Omental fat pad (tissue), 4 donors: ENCODE measurements at places on chromosomes 13 and 19.

GRCh38 chr13:65342541-65343337 lies 1887.4 kb downstream of the PCDH9 start:
- DNase-seq, result no peak

DNA sequence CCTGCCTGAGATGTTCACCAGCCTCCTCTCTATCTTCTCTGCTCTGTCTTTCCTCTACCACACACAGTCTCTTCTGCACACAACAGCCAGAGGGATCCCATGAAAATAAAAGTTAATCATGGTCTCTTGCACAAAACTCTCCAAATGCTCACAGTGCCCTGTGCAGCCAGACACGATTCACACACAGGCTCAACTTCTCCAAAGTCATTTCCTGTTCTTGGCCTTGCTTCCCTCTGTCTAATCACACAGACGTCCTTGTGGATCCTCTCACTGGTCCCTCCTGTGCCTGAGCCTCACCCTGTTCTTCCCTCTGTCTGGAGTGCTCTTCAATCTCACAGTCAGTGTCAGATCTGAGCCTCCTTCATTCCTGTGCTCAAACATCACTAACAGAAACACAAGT lies 7.8 kb downstream of the SIGLEC12 start:
- no peak for DNase-seq

GRCh38 chr13:93248627-93249047 lies 22.0 kb downstream of the GPC6 start:
- no peak for DNase-seq

- no peak for DNase-seq
Measured at GRCh38 chr13:23488442-23488841, 54.9 kb upstream of the SACS start.

GRCh38 chr13:46773541-46773940 lies 23.4 kb downstream of the ESD start:
- DNase-seq, result no peak

DNA sequence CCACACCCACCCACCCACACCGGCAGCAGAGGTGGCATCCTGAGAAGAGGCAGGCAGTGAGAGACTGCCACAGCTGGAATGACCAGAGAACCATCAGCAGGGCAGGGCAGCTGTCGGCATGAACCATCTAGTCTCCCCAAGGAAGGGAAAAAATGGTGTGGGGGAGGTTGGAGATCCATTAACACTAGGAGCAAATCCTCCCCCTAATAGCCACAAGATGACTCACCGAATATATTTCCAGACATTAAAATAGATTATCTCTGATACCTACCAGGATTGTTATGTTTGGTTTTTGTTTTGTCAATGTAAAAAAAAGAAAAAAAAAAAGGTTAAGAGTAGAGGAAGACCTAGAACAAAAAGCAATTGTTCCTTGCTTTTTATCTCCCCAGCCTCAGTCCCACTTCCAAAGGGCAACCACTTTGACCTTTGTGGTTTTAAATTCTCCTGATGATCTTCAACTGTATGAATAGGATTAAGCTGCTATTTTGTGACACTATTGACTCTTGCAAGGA lies 34.2 kb downstream of the THSD1 start:
- no peak for DNase-seq

DNA sequence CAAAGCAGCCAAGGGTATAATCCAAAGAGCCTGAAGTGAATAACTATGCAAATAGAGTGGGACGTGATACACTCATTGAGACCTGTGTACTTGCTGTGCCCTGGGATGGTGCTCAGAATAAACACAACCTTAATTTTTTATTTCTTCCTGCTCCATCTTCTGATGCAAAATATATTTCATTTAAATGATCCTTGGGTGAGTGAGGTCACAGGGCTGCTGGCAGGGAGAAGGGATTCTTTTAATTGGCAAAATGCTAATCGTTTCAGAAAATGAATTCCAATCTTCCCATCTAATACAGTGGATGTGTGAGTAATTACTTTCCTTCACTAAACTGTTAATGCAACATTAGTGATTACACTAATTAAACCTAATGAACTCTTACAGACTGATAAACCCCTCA lies 63.5 kb downstream of the SIAH3 start:
- DNase-seq, result no peak

- no peak for DNase-seq
Measured at GRCh38 chr13:79749566-79749965, 268.6 kb downstream of the NDFIP2 start.

GRCh38 chr13:35255241-35255640 lies 221.2 kb downstream of the MAB21L1 start:
- DNase-seq, result no peak

- DNase-seq, result no peak
Measured at GRCh38 chr13:111949311-111949710, 117.6 kb upstream of the SOX1 start.

- DNase-seq, result no peak
Measured at GRCh38 chr13:44022196-44022595, 142.5 kb downstream of the LACC1 start.

- DNase-seq, result no peak
Measured at GRCh38 chr13:26007261-26008125, 44.3 kb downstream of the SHISA2 start.

- DNase-seq, result no peak
Measured at GRCh38 chr13:100674572-100674871, at the start of gene TMTC4. Gene TMTC4 (minus strand): TSS chr13:100674795. CDS start chr13:100670362, 4,433 bp downstream.

- DNase-seq, result no peak
Measured at GRCh38 chr19:56905631-56906150, 65.2 kb upstream of the PEG3 start.

DNA sequence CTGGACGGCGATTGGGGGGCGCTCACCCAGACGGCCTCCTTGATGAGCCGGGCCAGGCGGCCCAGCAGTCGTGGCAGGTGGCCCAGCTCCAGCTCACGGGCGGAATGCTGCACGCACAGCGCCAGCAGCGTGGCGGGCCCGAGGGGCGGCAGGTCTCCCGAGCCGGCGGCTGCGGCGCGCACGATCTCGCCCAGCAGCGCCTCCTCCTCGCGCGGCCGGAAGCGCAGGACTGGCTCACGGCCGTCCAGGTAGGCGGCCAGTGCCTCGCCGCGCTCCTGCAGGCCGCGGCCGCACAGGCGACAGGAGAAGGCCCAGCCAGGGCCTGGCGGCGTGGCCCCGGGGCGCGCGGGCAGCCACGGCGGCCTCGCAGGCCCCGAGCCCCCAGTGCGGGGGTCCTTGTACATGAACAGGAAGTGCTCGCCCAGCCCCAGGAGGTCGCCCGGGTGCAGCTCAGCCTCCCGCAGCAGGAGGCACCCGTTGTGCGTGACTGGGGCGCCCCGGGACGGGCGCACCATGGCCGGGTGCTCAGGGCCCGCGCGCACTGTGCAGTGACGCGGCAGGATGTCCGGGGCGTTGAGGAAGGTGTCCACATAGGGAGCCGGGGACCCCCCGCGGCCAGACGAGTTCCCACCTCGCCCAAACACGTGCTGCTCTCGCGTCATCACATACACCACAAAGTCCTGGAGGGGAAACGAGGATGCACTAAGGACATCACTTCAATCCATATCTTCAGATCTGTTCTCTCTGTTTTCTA lies 9.6 kb upstream of the MAMSTR start:
- DNase-seq, result no peak

DNA sequence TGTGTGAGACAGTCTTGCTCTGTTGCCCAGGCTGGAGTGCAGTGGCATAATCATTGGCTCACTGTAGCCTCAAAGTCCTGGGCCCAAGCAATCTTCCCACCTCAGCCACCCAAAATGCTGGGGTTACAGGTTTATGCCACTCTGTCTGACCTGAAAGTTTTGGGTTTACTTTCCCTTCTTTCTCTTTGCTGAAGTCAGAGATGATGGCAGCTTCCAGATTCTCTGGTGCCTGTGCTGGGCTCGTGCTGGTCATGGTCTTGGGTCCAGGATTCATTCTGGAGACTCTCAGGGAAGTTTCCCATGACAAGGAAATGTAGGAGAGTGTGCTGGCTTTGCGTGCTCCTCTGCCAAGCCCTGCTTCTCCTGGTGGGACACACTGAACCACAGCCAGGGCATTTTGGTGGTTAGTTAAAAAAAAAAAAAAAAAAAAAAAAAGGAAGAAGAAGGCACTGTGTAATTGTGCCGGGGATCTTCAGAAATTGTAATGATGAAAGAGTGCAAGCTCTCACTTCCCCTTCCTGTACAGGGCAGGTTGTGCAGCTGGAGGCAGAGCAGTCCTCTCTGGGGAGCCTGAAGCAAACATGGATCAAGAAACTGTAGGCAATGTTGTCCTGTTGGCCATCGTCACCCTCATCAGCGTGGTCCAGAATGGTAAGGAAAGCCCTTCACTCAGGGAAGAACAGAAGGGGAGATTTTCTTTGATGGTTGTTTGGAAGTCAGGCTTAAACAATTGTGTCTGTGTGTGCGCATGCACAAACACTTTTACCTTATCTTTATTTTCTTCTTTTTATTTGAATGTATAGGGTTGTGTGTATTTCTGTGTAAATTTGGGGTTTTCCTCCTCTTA lies at the start of gene ALOX5AP:
Gene ALOX5AP (plus strand): TSS at position 519 of the 847 bp plus-strand sequence. CDS start 63 bp downstream, at position 582.
- DNase-seq, result no peak

- DNase-seq, result no peak
Measured at GRCh38 chr13:74114641-74115040, 19.6 kb downstream of the KLF12 start.

DNA sequence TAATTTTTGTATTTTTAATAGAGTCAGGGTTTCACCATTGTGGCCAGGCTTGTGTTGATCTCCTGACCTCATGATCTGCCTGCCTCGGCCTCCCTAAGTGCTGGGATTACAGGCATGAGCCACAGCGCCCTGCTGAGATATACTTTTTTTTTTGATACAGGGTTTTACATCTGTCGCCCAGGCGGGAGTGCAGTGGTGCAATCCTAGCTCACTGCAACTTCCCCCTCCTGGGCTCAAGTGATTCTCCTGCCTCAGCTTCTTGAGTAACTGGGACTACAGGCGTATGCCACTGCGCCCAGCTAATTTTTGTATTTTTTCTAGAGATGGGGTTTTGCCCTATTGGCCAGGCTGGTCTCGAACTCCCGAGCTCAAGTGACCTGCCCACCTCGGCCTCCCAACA lies 2.0 kb downstream of the COLGALT1 start:
- DNase-seq, result no peak

GRCh38 chr13:28983641-28984040 lies 163.5 kb downstream of the MTUS2 start:
- DNase-seq, result no peak

- DNase-seq, result no peak
Measured at GRCh38 chr19:3642987-3643673, 16.5 kb upstream of the CACTIN start.

DNA sequence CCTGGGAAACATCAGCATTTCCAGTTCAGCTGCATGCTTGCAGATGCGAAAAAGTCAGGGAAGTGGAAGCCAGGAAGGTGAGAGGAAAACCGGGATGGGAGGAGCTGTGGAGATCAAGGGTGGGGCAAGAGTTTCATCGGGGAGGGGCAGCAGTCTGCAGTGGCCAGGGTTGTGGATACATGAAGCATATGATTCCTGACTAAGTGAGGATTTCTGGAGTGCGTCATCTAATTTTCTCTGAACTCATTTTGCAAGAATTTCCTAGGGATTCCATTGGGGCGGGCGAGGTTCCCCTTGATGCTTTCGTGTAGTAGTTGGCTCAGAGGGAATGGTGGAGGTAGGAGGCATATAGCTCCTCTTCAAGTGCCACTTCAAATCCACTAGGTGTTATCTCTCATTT lies 344.1 kb upstream of the TMTC4 start:
- DNase-seq, result no peak

- DNase-seq, result no peak
Measured at GRCh38 chr19:41456342-41456918, 13.5 kb downstream of the ERICH4 start.

DNA sequence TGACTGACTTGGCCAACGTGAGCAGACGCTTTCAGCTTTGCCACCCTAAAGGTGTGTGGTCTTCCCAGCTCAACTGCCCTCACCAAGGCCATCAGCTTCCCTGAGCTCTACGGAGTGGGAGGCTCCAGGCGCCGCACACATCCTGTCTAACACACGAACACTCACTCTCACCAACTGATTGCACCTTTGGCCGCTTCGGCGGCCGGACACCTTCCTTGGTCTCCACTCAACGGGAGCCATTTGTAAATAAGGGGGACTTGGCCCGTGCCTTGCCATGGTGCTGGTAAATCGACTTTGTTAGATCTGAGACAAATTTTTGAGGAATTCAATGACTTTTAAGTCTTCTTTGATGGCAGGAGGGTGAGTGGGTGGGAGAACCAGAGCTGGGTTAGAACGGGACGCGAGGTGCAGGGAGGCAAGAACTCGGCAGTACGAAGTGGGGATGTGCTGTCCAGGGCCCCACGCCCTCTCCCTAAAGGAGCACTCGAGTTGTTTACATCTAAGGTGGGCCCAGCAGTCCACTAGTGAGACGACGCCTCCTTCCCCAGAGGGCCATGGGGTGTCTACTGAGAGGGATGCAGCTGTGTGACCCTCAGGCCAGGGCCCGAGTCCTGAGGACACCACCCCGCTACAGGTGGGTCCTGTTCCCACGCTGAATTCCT lies 4.4 kb downstream of the C13orf46 start:
- no peak for DNase-seq

GRCh38 chr13:51297556-51297955 lies 41.9 kb upstream of the SERPINE3 start:
- no peak for DNase-seq

DNA sequence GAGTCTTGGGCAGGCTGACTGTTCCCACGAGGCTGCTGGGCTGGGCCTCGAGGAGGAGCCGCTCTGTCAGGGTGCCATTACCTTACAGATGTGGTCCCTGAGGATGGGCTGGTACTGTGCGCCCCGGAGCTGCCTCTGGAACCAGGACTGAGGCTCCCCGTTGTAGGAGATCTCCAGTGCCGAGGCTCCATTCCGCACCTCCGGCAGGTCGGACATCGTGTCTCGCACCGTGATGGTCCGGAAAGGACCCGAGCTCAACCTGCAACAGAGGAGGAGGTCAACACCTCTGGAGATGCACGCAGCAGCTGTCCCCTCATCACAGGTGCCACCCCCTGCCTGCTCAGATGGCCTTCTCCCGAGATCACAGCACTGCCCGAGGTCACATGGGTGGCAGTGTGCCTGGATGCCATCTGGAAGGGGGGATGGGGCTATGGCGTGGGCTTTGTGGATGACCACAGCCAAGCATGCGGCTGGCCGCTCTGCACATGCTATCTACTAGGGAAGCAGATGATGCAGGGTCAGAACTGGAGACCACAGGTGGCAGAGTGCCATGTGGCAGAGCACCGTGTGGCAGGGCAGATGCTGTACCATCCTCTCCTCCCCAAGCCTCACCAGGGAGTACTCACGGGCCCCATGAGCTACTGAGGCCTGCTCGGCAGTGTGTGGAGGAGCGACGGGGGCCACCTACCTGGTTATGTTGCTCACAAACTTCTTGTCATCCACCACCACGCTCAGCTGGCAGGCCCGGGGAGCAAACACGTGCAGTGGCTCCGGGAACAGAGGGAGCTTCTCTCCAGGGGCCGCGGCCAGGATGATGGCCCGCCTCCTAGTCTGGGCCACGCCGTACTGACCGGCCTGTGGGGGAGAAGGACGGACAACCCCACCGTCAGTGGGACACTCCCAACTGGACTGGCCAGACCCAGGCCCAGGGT lies 18.3 kb upstream of the EIF3G start:
- DNase-seq, result no peak

DNA sequence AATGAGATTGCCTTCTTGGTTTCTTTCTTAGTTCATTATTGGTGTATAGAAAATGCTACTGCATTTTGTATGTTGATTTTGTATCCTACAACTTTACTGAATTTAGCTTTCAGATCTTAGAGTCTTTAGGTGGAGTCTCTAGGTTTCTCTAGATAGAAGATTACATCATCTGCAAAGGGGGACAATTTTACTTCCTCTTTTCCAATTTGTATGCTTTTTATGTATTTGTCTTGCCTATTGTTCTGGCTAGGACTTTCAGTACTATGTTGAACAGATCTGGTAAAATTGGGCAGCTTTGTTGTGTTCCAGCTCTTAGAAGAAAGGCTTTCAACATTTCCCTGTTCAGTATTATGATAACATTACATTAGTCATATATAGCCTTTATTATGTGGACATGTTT lies 101.0 kb upstream of the SPRY2 start:
- DNase-seq, result no peak

GRCh38 chr19:49064768-49065611 lies at the start of gene NTF4:
Gene NTF4 (minus strand): TSS chr19:49064818. CDS start chr19:49061997, 2,821 bp downstream.
- no peak for DNase-seq
